M059J (cell line): ENCODE measurements at places on chromosomes 4 and X. TPM values are rescaled to one million over a fixed set of nuclear protein-coding genes. Genes with fewer than 3 reads are reported as not detected.
A peak's percentile ranks its signal among the peaks of the same experiment; 100 is the strongest.

- DNase-seq, result no peak
Measured at GRCh38 chr4:61831987-61832386, 631.9 kb downstream of the ADGRL3 start.

DNA sequence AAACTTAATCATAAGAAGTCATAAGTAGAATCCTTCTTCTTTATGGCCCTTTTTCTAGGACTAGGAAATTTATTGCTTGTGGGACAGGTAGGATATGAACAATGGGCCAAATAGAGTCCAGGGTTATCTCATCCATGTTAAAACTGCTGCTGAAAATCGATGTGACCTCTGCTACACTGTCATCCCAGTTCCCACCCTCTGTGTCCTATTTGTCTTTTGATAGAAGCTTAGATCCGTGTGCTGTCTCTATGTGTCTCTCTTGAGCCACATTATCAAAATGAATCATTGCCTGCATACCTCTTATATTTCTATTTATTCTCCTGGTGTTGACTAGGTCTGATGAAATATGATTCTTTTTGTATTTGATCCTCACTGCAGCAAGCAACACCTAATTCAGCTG lies 661.4 kb downstream of the DACH2 start:
- no peak for DNase-seq

DNA sequence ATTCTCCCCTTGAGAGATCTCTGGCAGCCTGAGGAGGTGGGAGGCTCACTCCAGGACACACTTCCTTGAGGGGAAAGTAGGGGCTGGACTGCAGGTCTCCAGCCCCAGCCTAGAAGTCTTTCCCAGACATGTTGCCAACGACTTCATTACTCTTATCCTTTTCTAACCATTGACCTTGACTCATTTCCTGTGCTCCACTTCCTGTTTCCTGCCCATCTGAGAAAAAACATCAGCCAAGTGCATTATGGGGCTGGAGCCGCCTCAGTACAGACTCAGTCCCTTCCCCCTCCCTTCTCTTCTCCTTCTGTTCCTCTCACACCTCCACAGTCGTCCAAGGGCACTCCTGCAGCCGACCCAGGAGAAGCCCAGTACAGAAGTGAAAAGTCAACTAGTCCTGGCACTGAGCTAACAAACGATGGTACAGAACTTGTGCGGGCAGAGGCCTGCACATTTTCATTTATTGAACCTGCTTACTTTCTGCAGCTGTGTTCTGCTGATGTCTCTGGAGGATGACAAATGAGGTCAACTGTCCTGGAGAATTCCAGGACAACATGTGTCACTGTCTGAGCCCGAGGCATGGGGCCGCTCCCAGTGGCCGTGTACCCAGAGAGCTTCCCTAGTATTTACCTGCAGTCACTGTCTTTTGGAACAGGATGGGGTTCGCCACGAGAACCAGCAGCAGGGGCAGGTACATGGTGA lies 20.1 kb downstream of the GPR143 start:
- peak; percentile 68 for DNase-seq

DNA sequence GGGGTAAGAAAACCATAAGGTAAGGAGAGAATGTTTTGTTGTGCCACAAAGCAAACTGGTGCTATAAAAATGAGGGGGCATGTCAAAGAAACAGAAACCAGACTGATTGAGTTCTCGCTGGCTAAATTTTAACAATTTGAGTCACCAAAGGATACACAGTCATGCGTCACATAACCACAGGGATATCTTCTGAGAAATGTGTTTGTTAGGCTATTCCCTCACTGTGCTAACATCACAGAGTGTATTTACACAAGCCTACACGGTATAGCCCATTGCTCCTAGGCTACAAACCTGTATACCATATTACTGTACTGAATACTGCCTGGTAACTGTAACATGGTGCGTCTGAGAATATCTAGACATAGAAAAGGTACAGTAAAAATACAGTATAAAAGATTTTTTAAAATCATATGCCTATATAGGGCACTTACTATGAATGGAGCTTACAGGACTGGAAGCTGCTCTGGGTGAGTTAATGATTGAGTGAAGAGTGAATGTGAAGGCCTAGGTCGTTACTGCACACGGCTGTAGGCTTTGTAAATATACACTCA lies 50.1 kb downstream of the FBXW7 start:
- DNase-seq, result peak; percentile 86

GRCh38 chrX:10111364-10112148 lies 45.2 kb upstream of the CLCN4 start:
- DNase-seq, result no peak

DNA sequence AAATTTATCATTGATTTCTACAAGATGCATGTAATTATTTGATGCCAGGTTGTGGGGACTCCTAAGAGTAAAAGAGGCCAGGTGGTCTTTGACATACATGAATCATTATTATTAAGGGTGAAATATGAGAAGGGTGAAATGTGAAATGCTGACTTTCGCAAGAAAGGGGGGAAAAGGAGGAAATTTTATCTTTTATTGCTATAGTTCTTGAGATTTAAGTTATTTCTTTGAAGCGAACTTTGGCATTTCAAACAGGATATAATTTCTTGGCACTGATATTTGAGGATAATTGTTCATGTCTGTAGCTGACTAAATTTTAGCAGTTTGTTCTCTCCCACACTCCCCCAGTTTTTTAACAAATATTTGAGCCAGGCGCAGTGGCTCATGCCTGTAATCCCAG lies 80.1 kb downstream of the TMEM131L start:
- no peak for DNase-seq

DNA sequence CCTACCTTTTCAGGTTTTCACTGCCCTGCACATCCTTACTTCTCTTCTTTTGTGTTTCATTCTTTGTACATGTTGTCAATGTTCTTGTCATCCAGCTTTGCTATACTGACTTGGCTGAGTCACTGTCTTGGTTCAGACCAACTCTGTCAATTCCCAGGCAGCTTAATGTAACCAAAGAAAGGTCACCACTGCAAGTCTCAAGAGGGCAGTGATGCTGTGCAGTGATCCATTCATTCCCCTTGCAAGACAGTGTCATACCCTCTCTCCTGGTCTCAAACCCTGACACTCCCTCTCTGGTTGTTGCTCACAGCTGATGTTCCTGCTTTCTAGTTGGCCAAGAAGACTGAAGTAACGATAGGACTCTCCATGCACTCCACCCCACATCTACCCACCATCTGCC lies 17.5 kb downstream of the RAB39B start:
- peak; percentile 6 for DNase-seq

GRCh38 chrX:105658136-105658535 lies 164.2 kb upstream of the NRK start:
- DNase-seq, result no peak

- peak; percentile 74 for DNase-seq
Measured at GRCh38 chr4:156974264-156974663, 2.7 kb upstream of the PDGFC start.

DNA sequence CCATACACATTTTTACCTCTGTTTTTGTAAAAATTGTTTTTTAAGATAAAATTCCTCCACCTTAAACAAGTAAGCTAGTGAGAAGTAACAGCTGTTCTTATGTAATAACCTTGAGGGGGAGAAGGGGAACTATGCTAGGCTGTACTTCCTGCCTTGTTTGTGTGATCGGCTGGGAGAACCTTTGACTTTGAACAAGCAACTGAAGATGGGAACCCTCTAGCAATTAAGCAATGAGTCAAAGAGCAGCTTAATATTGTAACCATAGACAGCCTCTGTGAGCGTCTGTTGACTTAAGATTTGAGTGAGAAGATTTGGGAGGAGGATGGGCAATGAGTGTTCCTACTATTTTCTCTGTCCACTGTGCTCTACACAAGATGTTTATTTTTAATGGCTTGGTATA lies 135.1 kb downstream of the SCLT1 start:
- DNase-seq, result no peak

DNA sequence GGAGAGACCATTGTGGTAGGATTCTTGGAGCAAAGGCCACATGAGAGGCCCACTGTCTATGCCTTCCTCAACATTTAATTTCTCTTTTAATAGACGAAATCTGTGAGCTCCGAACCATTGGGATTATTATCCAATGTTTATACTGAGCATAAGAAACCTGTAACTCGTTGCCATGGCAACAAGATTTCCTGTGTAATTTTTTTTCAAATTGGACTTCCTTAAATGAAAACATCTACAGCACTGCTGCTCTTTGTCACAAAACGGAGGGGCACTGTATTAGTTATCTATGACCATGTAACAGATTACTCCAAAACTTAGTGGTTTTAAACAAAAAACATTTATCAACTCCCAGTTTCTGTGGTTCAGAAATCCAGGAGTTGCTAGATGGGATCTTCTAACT lies 38.7 kb downstream of the PPP1R2C start:
- peak; percentile 70 for DNase-seq

Gene CT45A2
- total RNA-seq, result not detected in 2 replicates

Gene BANK1
- total RNA-seq, result 0.52 and 0.91 TPM in 2 replicates

Gene COL4A6
- total RNA-seq, result 0.47 and 0.94 TPM in 2 replicates

Gene TBX22
- total RNA-seq, result not detected in 2 replicates

Gene FGG
- total RNA-seq, result not detected in 2 replicates

Gene OPN1MW2
- not detected in 2 replicates for total RNA-seq
